Activated gamma-delta T cell (primary cell): ENCODE measurements at places on chromosomes 5 and 9.

GRCh38 chr5:131281133-131281867 lies 17.4 kb downstream of the CDC42SE2 start:
- DNase-seq = no peak

DNA sequence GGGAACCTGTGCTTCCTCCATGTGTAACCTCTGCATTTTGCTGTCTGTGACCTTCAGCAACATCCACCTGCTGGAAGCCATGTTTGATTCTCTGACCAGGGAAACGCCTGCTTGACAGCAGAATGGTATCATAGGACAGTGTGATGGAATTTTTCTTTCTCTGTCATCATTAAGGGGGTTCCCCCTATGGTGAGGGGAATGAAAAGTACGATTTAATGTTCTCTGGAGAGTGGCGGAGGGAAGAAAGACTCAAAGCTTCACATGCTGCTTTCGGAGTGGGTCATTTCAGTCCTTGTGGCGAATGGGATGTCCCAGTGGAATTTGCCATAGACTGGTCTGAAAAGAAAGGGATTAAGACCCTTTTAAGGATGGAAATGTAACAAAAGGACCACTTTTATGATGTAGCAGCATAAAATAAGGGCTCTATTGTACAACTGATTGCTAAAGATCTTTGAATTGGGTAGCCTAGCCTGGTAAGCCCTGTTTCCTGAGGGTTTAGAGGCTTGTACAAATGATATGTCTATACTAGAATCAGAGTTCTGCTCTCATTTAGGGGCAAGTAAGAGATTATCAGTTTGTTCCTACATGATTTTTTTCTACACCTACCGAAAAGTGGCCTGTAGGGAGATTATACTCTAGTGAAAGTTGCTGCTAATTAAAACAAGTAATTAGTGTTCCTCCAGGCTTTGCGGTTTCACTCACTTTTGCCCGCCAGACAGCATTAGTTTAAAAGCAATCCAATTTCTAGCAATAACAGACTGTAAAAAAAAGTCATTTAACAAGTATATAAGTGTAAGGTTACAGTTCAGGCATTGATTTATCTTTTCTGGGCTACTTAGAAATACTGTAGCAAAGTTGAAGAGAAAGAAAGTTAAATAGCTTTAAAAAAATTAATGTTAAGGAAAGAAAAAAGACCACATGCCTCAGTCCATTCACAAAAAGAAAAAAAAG lies 904.5 kb downstream of the NR2F1-AS1 start:
- DNase-seq = no peak

DNA sequence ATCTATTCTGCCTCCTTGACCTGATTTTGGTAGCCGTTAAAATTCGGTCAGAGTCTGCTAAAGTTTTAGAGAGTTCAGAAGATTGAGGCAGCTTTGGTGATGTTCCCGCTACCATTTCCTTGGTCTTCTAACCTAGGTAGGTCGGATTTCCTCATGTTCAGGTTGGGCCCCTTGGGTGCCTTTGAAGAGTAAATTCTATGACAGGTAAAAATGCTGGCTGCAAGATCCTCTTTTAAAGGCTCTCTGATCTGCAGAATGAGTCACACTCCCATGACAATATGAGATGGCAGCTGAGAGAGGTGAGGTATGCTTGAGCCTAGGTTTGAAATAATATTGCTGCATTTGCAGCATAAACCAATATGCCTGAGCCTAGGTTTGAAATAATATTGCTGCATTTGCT lies 198.9 kb downstream of the TSSK1B start:
- no peak for DNase-seq

DNA sequence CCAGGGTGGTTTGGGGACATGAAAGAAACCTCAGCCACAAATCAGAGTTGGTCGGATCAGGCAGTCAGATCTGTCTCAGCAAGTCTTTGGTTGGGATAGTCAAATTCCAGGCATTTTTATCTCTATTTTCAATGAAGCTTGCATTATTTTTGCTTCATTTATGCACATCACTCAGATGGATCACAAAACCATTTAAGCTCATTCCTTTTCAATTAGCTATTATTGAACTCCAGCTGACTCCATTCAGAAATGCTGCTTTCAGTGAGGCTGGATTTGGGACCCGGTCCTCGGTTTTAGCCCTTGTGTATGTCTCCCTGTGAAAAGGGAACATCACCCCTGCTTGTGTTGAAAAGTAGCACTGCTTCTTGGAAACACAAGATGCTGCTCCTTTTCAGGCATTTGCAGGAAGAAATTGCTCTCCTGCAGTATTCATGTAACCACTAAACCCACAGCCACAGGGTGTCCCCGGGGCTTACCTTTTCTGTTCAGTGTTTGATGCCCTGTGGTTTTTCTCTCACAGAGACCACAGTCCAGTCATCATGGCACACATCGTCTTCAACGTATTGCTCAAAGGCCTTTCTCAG lies 232.9 kb downstream of the NFIB start:
- DNase-seq = no peak

DNA sequence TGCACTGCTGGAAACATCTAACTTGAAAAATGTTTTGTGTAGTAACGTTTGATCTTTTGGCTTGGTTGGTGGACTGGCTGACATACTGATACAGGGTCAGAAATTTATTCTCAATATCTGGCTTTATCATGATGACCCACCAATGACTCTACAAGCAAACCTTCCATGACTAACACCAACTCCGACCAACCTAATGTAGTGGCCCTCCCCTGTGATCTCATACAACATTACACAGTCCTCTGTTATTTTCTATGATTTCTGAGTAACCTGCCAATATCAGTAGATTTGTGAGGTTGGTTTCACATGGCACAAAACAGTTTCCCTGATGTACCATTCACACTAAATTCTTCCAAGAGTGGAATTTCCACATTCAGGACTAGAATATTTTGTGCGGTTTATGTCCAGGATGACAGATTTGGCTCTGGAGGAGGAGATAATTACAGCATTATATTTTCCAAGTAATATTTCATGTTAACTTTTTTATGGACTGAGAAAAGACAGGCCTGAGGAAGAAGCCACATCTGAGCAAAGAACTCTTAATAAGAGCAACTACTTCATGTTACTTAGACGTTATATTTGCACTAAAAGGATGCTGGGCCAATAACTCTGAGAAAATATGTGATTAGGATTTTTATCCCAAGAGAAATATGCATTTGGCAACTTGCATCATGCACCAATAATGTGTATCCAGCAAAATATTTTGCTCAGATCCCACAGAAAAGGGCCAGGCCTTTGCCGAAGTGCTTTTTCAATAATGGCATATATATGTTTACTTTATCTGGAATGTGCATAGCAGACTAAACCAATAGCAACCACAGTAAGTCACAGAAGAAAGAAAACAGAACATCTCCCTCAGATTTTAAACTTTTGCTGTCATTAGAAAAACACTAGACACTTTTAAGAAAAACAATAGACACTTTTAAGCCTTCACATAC lies 273.4 kb downstream of the KCNN2 start:
- no peak for DNase-seq

DNA sequence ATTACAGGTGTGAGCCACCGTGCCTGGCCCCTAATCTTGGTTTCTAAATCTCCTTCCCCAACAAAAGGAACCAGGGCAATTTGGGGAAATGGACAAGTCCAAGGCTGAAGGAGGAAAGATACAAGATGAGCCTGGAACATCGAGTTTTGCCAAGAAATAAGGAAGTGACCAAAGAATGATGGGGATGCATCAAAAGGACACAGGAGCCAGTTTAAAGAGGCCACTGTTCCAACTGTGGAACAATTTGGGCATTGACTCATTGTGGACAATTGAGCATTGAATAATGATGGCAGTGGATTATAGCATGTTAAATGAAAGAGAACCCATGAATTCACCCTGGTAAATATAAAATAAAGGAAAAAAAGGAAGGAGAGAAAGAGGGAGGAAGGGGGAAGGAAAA lies 47.5 kb downstream of the DUSP1 start:
- no peak for DNase-seq
